ENCODE measurements at places on chromosomes 3 and 15.

- DNase-seq, result no peak
These were observed 8.5 kb upstream of the SLC24A5 start for GRCh38 chr15:48112242-48112641.

- DNase-seq, result no peak
These were observed 28.2 kb downstream of the DUOX1 start for GRCh38 chr15:45157974-45158373.

- no peak for DNase-seq
These were observed 17.6 kb upstream of the CD47 start for GRCh38 chr3:108108416-108108815.

DNA sequence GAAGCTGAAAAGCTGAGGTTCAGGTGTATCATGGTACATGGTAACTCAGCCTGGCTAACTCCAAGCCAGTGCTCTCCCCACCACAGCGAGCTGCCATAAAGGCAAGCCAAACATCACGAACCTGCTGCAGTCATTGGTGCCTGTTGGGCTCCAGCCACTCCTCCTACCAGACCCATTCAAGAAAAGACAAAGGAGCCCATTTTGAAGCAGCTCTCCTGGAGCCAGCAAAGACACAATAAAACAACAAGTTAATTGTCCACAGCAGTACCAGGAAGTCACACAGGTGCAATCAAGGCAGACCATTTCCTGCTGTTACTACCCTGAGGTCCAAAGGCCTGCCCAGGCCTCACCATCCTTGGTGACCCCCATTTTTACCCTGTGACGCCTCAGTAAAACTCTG, 77.6 kb downstream of the DAPK2 start:
- DNase-seq, result no peak

- DNase-seq, result no peak
These were observed 5.2 kb upstream of the MPI start for GRCh38 chr15:74884428-74885223.

- no peak for DNase-seq
These were observed 50.4 kb downstream of the SLC2A2 start for GRCh38 chr3:170976190-170976519.

DNA sequence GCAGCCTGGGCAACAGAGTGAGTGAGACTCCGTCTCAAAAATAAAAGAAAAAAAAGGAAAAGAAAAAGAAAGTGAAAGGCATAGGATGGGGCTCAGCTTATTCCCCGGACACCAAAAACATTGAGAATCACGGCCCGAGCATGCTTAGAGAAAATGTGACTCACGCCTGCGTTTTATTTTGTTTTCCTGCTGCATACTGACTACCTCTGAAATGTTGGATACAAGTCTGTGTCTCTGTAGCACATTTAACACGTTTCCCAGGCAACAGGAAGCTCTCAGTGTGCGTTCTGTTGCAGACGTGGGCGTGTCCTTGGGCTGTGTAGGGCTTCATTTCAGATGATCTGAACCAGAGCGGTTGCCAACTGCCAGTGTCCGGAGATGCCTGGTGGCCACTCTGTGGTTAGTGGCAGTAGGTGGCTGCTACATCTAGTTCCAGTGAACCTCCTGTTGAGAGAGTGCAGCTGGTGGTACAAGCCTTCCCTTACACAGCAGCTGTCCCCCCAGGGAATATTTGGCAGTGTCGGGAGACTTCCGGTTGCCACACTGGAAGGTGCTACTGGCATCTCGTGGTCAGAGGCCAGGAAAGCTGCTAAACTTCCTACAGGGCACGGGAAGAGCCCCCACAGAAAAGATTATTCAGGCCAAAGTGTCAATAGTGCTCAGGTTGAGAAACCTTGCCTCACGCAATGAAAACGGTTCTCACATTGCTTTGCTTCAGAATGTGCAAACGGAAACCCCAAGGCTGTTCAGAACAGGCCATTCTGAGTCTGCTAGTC, 3.0 kb downstream of the SLC51A start:
- peak; percentile 45 for DNase-seq

DNA sequence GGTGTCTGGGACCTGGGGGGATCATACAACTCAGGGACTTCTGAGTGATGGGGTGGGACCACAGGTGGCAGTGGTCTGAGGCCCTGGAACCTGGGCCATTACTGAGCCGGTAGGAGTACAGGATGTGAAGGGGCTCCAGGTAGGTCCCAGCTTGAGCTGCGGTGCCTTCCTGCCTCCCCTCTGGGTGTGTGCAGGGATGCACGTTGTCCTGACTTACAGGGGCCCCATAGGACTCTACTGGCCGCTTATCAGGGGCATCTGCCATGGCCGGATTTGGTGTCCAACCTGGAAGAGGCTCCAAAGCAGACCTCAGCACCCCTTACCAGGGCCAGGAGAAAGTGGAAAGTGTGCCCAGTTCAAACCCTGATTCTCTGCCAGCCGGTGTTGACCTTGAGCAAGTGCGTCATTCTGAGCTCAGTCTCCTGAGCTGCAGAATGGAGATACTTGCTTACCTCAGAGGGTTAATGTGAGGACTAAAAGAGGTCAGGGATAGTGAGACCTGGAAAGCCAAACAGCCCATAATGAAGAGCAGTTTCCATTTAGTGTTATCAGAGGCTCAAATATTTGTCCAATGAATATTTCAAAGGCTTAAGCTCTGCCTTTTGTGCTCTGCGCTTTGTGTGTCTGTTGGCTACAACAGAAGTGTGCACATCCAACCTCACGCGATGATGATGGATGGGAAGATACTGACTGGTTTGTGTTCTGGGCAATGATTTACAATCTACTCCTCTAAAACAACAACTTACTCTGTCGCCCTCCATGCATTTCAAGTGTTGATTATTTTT, 35.4 kb upstream of the ESYT3 start:
- no peak for DNase-seq

DNA sequence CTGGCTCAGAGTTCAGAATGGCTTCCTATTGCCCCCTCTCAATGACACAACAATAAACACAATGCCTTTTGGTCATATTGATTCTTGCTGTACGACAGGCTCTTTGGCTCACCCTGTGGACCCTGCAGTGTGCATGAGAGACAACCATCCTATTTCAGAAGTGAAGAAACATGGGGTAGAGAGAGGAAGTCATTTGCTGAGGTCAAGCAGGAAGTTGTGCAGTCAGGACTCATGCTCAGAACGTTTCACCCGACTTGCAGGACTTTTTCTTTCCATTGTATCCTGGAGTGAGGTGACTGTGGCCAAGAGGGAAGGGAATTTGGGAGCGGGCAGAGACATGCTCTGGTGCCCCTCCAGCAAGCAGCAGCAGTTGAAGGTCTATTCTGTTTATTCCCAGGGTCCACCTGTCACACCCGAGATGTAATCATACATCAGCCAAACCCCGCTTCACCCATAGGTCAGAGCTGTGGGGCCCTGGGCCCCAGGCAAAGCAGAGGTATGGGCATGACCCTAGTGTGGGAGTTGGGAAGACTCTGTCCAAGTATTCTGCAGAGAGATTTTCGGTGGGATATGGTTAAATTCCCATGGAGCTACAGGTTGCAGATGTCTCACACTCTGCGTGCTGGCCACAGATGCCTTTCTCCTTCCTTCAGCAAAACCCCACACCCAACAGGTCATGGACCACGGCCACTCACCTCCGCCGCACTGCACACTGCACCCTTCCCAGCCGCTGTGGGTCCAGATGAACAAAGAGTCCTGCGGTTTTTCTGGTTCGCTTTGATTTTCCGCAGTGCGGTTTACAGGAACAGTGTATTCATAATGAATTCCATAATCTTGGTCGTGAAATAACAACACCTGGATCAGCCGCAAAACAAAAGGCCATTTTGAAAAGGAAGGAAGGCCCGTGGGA, 290.6 kb downstream of the ADAMTS17 start:
- no peak for DNase-seq

DNA sequence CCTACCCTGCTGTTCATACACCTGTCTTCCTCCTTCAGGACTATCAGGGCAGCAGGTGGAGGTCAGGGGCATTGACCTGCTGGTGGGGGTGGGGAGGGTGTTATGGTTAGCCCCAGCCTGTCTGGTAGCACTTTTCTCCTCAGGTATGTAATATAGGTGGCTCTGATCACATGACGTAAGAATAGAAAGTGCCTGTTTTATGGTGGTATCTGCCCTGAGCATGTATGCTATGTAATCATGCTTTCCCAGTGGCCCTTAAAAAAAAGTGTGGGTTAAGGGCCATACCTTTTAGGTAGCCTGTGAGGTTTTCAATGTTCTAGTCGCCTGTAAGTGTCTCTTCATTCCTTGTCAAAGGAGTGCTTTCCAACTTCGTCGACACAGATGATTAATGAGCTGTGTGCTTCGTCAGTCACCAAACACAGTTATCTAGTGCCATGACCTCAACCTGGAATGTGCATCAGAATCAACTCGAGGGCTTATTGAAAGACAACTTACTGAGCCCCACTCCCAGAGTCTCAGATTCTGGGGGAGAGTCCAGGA, 86.3 kb downstream of the KLHL25 start:
- no peak for DNase-seq

- no peak for DNase-seq
These were observed 3.2 kb upstream of the FLNB start for GRCh38 chr3:58004973-58005372.

GRCh38 chr3:9778143-9779074, 8.7 kb upstream of the CAMK1 start:
- peak; percentile 35 for DNase-seq

DNA sequence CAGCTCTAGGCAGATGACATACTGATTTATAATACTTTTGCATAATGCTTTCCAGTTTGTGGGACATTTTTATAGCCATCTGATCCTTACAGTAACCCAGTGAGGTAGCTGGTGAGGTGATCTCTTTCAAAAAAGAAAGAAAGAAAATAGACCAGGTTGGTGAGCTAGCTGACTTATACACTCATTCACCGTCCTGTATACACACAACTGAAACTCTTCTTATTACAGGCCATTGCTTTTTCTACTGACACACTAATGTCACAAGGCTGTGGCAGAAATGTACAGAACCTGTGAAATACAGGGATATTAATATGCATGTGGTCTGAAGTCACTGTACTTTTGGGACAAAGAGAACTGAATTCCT, 150.2 kb upstream of the BHLHE40 start:
- DNase-seq, result no peak

- no peak for DNase-seq
These were observed 5.4 kb upstream of the MASP1 start for GRCh38 chr3:187296911-187297310.

DNA sequence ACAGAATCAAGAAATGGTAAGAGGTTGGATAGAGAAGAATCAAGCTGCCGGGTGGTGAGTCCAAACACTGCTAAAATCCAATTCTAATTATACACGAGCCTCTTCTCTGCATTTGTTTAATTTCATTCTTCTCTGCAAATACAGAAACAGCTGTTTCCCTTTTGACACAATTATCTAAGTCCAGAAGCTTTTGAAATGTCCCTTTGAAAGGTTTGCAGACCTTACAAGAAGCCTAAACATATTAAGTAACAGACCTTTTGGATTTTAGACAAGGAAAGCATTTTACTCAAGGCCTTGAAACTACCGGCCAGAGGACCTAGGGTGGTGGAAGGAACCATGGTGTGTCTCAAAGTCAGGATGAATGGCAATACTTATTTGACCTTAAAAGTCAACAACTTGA, 403.8 kb upstream of the ADAMTS9 start:
- DNase-seq, result no peak

DNA sequence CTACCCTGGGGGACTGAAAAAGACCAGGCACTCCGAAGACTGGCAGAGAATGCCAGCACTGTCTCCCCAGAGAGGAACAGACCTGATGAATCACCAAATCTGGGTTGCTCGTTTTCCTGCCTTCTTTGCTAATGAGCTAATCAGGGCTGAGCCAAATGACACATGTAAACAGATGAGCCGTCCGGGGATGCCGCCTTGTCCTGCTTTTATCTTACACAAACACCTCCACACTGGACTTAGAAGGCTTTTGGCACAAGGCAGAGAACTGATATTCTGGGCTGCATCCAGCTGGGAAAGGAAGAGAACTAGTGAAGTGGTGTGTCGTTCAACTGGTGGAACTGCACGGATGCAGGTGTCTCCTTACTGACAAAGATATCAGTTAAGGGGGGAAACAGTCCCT, 88.1 kb downstream of the MECOM start:
- DNase-seq, result no peak

DNA sequence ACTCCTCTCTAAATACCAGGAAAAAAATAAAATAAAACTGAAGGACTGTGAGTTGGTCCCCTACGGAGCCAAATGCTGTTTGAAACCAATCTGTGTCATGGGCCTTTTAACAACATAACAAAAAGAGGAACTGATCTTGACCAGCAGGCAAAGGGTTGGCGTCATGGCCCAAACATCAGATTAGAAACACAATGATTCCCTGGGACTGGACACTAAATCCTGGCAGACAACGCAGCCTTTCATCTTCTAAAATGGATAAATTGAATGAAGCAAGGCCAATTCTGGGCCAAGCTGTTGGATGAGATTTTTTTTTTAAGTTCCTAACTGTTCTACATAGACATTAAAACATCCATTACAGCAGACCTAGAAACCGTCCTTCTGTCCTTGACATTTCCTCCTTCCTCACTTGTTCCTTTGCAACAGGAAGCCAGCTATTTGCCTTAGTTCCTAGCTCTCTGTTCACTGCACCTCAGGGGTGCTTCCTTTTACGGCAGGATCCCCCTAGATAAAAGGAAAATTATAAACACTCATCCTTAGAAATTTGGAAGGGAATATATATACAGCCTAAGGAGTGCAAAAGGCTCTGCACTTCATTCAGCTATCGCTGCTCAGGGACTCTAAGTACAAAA, 21.6 kb upstream of the TAFA4 start:
- no peak for DNase-seq

DNA sequence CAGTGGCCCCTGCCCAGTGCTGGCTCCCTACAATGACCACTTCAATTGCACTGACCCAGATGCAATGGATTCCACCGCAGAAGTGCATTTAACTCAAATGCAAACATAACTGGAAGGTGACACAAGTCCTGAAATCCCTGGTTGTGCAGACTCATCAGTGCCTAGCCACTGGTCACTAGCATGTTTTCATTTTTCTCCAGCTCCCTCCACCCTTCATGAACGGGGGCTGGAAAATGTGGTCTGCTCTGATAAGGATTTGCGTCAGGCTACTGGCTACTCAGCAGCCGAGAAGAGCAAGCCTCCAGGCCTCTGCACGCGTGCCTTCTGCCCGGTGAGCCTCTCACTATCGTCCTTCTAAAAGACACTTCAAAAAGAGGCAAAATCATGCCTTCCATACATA, 27.4 kb upstream of the FURIN start:
- DNase-seq, result no peak

- DNase-seq, result no peak
These were observed 110.8 kb upstream of the NDN start for GRCh38 chr15:23797747-23798446.

DNA sequence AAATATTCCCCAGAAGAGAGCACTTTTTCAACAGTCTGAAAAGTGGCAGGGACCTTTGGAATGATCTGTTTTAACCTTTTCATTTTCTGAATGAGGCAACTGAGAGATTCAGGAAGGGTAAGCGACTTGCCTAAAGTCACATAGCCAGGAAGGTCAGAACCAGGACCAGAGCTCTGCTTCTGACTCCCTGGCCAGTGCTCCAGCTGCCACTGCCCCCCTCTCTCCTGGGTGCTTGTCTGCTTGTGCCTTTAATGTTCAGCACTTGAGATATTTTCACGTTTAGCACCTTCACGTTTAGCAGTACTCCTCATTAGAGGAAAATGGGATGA, 68.3 kb downstream of the SMAD3 start:
- DNase-seq, result no peak

Data from stimulated activated CD4-positive, alpha-beta T cell treated with anti-CD3 and anti-CD28 coated beads, Interleukin-15, amount 100 ng/mL, for 1 hour (primary cell).